Stimulated activated CD8-positive, alpha-beta memory T cell treated with anti-CD3 and anti-CD28 coated beads, Interleukin-4, amount 100 ng/mL, for 24 hours (primary cell): ENCODE measurements at places on chromosomes 13 and 19.
A peak's percentile ranks its signal among the peaks of the same experiment; 100 is the strongest.

GRCh38 chr19:35055715-35056179, 14.2 kb downstream of the HPN start:
- DNase-seq: no peak

- DNase-seq: no peak
Measured at GRCh38 chr13:21674490-21675009, 3.7 kb downstream of the FGF9 start.

DNA sequence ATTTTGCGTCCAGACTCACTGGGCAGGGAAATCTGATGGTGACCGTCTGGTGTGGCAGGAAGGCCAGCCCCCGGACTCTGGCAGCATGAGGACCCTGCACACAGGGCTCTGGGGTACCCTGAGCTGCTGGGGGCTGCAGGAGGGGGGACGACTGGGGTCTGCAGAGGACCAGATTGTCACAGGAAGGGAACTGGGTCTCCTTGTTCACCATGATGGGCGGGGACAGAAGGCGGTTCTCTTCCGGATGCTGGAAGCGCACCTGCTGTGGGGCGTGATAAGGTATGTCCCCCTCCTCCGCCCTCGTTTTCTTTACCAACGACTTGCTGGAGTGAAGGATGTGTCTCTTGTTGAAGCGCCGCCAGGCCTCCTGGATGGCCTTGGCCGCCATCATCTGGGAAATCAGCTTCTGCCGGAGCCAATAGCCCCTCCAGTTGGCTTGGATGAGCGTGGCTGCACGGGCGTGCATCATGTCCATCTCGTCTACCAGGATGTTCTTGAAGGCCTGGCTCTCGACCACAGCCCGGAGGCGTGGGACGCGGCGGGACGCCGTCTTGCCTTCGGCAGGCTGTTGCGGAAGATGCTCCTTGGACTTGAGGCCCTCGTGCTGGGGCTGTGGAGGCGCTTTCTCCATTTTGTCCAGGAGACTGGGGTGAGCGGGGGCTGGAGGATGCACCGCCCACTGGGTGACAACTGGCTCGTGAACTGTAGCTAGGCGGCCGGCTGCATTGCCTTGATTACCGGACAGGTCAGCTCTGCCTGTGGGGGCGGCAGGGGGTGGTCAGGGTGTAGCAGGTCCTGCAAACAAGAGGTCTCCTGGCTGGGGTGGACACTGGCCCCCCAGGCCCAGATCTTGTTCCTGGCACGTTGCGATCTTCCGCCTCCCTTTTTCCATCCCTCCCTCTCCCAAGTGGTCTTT, 7.2 kb downstream of the IQCN start:
- DNase-seq: no peak

DNA sequence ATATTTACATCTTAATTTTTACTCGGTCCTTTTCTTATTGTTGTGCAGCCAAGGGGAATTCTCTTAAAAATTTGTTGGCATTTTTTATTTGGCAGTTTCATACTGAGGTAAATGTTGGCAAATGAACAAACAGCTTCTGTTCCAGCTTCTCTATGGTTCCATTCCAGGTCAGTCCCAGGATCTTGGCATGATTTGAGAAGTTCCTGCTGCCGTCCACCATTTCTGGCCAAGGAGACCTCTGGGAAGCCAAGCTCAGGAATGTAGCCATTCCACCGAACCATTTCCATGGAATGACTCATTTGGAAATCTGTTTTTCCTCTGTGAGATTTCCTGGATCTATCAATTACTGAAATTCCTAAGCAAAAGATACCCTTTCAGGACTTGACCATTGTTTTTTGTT, 43.9 kb downstream of the SLC10A2 start:
- DNase-seq: no peak

GRCh38 chr19:41863209-41863931, 3.3 kb downstream of the RPS19 start:
- no peak for DNase-seq

DNA sequence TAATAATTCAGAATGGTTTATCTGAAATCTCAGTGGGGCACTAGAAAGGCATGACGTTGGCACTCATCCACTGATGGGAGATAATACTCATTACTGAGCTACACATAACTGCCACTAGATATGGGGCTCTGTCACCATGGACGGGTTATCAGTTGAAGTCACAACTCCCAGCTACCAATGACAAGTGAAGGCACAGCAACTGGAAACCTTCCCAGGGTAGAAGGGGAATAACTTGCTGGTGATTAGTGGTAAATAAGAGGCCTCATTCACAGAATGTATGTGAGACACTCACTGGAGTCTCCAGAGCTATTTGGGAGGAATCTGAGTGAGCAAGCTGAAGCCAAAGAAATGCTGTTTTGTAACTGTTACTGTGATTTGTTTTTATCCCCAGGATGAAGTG, 249.6 kb downstream of the ENOX1 start:
- DNase-seq: no peak

GRCh38 chr19:18434411-18435175, 3.3 kb downstream of the ISYNA1 start:
- no peak for DNase-seq

GRCh38 chr13:54758795-54759194, 1730.2 kb downstream of the OLFM4 start:
- no peak for DNase-seq

DNA sequence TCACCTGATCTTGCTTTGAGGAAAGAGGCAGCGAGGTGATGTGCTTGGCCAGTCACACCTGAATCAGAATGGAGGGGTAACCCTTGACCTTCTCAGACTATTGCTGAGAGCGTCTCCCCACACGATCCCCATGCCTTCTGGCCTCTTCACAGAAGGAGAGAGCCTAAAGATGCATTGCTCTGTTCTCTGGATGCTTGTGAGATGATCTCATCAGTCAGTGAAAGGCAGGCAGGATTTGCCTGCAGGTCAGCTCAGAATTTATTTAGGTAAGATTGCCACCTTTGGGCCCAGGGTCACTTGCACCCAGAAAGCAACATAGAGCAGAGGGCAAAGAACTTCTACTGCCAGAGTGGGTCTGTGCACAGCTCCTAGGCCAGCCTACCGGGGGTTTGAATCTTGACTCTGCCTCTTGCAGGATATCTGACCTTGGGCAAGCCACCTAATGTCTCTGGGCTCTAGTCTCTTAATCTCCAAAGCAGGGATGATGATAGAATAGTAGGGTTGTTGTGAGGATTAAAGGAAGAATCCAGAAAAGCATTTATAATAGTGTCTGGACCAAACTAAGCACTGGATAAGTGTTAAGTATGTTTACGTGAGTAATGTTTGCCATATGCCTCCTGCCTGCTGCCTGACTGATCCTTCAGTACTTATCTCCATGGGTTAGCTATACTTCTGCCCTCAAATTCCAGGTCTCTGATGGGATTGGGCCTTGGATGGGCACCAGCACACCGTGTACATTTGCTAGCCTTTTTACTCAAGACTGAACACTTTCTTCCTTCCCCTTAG, 8.4 kb upstream of the FLT1 start:
- DNase-seq: no peak

GRCh38 chr19:18896421-18896841, 473 bp upstream of the CERS1 start:
- no peak for DNase-seq

DNA sequence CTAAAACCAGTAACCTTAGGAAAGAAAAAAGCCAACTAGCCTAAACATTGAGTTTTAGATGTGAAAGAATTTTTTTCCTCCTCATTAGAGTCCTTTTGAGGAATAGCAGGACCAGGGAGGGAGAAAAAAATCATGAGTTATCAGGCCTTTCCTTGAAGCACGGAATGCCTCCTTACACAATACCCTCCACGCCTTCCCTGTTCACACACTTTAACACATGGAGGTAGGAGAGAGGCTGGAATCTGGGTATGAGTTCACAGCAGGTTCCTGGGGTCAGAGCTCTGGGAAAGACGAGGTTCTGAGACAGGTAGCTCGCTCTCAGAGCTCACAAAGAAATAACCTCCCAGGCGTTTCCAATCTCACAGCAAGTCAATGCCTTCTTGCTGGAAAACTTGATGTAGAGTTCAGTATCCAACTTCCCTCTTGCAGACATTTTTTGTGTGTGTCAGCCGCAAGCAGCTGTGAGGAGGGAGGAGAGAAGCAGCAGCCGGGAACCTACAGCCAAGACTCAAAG, 716 bp downstream of the ZNF573 start:
- DNase-seq: no peak

DNA sequence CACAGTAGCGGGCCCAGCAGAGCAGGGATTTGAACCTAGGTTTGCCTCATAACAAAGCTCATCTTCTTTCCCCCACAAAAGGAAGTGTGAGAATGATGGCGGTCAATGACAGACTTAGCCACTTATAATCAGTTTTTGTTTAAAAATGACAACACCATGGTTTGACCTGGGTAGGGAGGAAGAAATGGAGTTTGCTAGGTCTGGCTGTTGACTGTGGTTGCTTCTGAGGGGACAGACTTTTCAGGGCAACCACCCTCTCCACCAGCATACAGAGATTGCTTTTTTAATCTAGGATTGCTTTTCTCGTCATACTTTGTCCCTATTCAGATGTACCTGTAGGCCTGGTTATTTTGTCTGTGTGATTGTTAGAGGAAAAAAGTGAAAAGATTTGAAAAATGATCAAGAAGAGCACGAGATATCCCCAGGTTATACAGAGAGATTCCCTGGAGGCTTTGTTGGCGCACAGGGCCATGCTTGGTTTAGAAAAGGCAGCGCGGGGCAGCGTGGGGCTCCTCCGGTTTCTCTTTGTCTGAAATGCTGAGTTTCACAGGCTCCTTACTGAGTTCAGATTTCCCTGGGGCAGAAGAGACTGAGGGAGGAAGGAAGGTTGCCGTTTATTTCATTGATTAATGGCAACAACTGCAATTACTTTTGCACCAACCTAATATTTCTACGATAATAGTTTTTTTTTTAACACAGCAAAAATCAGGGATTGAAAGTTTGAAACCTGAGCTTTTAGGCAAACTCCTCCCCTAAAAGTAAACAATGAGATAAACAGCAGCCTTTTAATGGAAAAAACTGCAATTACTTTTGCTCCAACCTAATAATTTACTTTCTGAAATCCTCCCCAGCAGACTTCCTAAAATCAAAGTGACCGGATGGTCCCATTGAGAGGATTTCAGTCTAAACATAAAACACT, 97.0 kb upstream of the RNF113B start:
- no peak for DNase-seq

DNA sequence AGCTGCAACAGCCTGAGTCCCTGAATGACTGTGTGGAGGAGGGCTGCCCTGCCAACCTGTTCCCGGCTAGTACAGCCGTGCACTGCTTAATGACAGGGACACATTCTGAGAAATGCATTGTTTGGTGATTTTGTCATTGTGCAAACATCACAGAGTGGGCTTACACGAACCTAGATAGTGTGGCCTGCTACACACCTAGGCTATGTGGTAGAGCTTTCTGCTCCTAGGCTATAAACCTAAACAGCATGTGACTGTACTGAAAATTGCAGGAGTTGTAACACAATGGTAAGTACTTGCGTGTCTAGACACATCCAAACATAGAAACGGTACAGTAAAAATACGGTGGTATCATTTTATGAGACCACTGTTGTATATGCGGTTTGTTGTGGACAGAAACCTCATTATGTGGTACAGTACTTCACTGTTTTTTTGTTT, 35.0 kb downstream of the VASP start:
- DNase-seq: no peak

GRCh38 chr13:36377826-36378468, 31.8 kb upstream of the SPART start:
- no peak for DNase-seq

DNA sequence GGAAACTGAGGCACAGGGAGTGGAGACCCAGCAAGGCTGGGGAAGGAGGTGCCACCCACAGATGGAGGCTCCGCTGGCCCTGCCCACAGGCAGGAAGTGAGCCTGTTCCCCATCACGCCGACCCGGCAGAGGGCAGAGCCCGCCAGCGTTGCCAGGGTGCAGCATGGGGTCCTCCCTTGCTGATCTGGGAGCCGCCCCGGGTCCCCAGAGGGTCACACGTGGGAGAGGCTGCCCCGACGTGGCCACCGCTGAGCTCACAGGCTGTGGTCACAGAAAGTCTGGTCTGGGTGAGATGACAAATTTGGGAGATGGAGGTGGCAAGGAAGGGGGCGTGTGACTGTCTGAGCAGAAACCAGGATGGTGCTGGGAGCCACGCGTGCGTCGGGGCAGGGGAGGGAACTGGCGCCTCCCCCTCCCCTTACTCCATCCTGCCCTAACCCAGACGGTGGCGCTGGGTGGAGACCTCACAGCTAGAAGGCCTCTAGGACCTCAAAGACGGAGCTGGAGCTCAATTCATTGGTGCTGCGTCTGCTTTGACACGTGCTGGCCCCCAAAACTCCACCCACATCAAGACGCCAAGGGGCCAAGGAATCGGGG, 7.7 kb downstream of the MEX3D start:
- no peak for DNase-seq

DNA sequence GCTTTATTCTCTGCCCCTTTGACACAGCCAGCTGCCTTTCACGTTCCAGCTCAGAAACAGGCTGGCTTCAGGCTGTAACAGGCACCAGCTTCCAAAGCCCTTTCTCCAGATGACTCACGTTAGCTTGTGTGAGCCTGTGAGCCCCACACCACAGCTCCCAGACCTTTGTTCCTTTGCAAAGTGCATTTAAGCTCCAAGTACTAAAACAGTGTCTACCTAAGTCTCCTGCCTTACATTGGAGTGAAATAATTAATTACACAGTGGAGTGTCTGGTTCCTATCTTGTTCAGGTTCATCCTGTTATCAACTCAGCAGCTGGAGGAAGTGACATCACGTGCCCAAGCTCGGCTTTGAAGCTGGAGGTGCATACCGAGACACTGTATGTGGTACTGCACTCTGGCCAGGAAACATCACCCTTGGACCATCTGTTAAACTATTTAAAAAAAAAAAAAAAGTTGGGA, 475.8 kb downstream of the FOXO1 start:
- peak; percentile 52 for DNase-seq

DNA sequence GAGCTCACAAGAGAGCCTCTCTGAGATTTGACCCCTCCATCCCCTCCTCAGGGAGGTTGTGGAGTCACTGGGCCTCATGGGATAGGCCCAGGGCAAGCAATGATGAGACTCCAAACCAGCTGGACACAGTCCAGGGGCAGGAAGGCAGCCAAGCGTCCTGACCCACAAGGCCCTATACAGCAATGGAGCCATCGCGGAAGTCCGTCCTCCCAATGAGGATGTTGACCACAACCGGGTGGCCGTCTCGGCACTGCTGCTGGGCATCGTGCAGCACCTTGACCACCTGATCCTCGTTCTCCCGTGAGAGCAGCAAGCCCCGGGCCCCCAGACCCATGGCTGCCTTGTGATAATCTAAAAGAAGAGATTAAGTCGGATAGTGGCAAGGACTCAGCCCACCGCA, 7.9 kb downstream of the SYDE1 start:
- DNase-seq: no peak
